Head of caudate nucleus (tissue), 42 donors: ENCODE measurements at places on chromosomes 2 and 18.

DNA sequence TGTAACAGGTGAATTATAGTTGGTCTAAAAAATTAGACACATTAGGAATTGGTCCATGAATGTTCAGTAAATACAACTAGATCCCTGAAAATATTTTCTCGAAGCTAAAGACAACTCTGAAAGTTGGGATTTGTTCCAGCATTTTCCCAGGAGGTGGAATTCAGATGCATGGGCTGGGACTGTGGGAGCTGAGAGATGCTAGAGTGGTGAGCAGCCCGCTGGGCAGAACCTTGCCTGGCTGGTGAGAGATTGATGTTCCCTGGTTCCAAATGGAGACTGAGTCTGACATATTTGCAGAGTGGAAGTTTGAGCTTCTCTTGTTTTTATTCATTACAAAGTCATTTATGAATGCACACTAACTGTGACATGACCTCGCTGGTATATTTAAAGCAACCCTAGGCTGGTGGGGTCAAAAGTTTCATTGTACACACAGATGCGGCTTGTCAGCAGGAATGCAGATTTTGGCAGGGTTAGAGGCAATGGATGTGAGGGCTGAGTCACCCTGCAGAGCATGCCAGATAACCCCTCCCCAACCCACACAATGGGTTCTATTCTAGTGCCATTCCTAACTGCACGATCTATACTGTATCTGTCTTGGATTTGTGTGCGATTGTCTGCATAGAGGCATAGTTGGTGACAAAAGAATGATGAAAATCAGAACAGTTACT is 23.5 kb upstream of the TMEM178A start:
- DNase-seq = peak; percentile 68

DNA sequence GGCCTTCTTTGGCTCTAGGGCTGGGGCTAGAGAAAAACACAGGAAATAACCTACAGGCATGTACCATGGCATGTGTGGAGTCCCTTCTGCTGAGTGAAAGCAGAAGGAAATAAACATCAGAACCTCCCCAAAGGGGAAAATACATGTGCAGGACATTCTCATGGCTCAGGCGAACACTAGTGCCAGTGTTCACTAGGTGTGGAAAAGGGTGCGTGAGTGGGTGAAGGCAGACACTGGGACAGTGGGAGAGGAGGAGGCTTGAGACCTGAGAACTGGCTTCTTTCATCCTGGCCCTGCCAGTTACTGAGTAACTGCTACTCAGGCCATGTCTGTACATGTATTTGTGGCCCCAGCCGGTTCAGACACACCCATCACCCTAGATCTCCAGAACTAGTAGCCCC is 268.2 kb downstream of the PRKCE start:
- no peak for DNase-seq

GRCh38 chr2:75527676-75528075 is 33.1 kb downstream of the EVA1A start:
- DNase-seq = no peak

- DNase-seq = no peak
Observed at GRCh38 chr2:156333274-156333950, 891 bp upstream of the NR4A2 start.

GRCh38 chr2:84187258-84187657 is 271.8 kb downstream of the SUCLG1 start:
- DNase-seq = no peak

DNA sequence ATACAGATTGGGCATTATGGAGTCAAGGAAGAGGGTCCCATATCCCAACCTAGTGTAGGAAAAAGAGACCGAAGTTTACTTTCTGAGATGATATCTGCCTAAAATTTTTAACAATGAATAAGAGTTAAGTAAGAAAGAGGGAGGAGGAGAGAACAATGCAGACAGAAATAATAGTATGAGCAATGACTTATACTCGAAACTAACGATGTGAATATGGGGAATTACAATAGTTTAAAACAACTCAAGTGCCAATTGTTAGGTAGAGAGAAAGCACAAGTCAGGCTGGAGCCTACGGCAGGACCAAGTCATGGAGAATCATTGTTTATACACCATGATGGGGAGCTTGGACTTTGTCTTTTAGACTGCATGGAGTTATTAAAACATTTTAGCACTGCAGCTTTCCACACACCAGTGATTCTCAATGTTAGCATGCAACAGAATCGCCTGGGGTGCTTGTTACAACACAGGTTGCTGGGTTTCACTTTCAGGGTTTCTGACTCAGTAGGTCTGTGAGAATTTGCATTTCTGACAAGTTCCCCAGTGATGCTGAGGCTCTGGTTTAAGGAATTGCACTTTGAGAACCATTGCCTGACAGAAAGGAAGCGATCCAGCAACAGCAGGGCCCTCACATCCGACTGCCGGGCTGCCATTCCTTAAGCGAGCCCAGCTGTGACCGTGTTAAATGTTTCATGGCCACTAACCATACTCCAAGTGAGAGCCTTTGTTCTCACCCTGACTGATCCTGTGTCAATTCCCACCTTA is 511.2 kb downstream of the DCDC2C start:
- DNase-seq = no peak

DNA sequence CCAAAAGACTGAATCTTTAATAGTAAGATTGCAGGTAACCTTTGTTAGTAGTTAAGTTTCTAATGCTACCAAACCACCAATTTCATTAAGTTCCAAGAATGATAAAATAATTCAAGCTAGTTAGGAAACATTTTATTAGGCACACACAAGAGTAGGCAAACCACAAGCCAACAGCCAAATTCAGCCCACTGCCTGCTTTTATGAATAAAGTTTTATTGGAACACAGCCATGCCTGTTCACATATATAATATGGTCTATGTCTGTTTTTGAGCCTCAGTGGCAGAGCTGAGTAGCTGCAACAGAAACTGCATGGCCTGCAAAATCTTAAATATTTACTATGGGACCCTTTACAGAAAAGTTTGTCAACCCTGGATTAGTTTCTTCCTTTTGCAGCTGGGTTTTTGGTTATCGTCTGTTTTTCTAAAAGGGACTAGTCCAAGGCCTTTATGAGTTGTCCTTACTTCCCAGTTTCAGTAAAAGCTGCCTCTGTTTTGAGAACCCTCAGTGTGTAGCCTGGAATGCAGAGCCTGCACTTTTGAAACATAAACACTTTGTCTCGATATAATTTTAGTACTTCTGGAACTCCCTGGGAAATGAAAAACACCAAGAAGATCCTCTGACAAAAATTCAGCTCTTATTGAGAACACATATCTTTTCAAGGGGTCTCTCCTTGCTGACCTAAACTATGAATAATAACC is 39.1 kb downstream of the FRZB start:
- DNase-seq = no peak

GRCh38 chr2:135246711-135247270 is 194.7 kb downstream of the RAB3GAP1 start:
- DNase-seq = no peak

DNA sequence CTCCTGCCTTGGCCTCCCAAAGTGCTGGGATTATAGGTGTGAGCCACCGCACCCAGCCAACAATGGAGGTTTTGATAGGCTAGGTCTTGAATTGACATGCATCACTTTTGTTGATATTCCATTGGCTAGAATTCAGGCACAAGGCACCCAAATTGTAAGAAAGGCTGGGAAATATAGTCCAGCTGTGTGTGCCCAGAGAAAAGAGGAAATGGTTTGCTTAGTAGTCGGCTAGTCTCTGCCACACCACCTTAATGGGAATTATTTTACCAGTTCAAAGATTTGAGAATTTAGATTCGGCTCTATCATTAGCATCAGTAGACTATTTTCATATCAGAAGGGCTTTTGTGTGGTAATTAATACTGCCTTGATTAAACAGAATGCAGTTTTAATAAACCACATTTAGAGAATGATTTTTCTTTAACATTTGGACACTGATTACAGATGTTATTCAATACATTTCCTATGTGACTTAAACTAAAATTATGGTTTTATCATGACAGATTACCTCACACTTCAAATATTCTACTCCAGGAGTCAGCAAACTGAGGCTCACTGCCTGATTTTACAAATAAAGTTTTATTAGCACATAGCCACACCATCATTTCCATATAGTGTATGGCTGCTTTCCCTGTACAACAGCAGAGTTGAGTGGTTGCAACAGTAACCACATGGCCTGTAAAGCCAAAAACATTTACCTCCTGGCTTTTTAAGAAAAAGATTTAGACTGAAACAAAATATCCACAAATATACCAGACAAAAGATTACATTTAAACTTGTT is 27.4 kb downstream of the DBI start:
- DNase-seq = no peak

GRCh38 chr2:194004590-194005206 is 1652.3 kb upstream of the SLC39A10 start:
- DNase-seq = no peak

- DNase-seq = no peak
Observed at GRCh38 chr2:173749315-173749714, 215.9 kb downstream of the SP3 start.

DNA sequence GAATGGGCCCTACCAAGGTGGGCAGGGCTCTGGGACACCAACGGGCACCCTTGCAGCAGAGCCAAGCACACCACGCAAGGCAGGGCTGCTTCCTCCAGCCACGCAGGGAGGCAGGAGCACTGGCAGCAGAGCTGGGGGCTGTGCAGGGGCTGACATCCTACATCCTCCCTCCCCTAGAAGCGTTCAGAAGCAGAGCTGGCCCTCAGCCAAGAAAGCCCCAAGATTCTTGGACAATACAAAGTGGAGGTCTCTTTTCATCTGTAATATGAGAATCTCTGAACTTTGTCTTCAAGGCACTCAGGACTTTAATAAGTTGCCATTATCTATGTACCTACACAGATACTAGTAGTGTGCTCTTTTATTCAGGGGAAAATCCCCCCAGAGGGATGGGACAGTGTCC is 128.1 kb upstream of the AGAP1 start:
- DNase-seq = no peak

GRCh38 chr18:79595876-79596374 is 83.7 kb upstream of the CTDP1 start:
- DNase-seq = no peak

- DNase-seq = no peak
Observed at GRCh38 chr18:13382366-13382953, 163.9 kb downstream of the LDLRAD4 start.

- DNase-seq = no peak
Observed at GRCh38 chr18:47149457-47150028, 757 bp downstream of the HDHD2 start.

- DNase-seq = no peak
Observed at GRCh38 chr2:172813314-172813888, 77.8 kb downstream of the RAPGEF4 start.

GRCh38 chr2:98521266-98521665 is 76.6 kb downstream of the INPP4A start:
- DNase-seq = no peak

DNA sequence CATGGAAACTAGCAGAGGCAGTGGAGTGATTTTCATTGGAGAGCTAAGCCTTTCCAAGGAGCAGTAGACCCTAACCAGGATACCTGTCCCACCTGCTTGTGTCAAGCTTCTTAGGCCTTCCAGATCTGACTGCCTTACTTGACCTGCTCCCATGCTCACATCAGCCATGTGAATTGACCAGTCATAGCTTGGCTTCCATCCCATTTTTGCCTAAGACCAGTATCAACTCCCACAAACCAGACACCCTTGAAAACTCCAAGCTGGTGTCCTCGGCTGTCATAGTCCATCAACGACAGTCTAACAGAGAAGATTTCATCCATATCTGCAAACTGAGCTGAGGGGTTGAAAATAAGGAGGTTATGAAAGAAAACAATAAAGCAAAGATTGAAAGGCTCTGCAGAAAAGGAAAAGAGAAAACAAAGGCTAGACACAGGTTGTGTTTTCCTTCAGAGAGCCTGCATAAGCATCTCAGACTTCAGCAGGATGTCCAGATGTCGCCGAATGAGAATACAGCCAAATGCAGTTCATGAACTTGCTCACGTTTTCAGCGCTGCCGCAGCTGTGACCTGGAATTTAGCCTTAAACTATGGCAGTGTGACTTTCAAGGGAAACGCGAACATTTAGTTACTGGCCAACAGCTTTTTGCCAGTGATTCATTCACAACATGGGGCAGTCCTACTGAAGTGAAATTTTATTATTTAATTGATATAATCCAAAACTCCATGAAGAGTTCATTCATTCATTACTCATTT is 868.1 kb upstream of the ID2 start:
- DNase-seq = no peak

- DNase-seq = no peak
Observed at GRCh38 chr2:88932686-88933085, 241.2 kb downstream of the RPIA start.

DNA sequence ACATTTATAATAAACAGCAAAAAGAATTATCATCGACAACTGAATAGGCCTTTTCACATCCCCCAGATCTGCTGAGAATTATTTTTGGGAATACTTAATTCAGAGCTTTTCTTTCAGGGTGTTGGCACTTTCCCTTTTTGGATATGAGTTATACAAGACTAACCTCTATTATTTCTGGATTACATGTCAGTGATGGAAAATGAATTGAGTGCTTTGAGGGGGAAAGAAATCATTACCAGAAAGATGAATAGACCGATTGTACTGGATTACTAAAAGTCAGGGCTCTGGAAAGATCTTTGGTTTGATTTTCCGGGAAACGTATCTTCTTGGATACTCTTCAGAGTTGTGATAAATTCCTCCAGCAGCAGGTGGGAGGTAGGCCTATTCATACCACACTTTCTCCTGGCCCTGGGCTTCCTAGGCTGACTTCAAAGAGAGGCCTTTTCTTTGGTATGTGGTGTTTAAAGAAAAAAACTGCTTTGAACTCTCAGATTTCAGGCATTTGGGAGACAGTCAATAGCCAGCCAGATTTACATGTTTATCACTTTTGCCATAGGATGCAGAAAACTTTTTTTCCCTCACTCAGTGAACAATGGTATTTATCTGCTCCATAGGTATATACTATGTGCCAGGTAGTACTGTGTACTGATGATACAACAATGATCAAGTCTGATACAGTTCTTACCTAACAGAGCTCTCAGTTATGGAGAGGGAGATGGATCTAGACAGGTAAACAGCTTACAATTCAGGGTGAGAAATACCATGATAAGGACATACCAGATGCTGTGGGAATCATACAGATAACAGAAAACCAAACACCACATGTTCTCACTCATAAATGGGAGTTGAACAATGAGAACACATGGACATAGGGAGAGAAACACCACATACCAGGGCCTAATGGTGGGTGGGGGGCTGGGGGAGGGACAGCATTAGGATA is 63.3 kb upstream of the ACTR3 start:
- DNase-seq = no peak

- no peak for DNase-seq
Observed at GRCh38 chr18:79825913-79826312, 28.2 kb downstream of the KCNG2 start.

DNA sequence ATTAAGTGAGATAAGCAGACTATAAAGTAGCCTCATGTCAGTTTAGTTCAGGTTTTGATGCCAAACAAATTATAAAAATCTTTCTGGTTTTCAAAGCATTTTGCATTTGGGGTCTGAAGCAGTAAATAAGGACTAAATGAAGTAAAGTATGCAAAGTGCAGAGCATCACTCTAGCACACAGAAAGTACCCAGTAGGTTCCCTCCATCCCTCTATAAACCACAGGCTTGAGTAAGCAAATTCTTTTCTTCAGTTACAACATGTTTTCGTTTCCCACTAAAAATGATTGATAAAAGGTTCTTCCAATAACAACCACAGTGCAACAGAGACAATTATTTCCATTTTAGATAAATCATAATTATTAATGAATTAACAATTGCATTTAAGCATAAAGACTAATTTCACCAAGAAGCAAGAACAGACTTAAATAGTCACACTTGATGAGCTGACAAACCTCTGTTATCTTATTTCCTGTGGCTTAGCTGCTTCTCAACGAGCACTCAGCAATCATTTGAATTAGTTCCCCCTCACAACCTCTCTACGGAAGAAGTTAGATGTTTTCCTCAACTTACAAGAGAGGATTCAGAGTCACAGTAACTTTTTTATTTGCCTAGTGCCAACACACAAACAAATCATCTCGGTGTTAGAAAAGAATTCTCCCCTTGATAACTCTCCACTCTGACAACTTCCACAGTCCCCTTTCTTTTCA is 249.8 kb downstream of the NBAS start:
- DNase-seq = no peak
